ENCODE measurements at places on chromosomes 4 and X.

GRCh38 chr4:177232473-177232872 lies 77.2 kb upstream of the NEIL3 start:
- ATAC-seq, result peak; percentile 94

DNA sequence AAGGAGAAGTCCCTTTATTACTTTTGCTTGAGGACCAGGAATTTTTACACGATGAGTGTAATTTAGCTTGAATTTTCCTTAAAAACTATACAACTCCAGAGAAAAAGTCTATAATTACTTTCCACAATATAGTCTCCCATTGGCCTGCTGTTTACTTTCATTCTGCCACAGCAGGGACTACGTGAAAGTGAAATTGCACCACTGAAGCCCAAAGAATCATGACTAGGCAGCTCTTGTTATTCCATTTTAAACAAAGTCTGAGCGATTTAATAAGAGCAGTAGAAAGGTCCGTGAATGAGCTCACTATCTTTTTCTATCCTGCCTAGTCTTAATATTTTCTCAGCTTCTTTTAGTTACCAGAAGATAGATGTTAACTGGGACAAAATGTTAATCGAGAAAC lies 68.6 kb downstream of the ADGRG4 start:
- ATAC-seq, result no peak

DNA sequence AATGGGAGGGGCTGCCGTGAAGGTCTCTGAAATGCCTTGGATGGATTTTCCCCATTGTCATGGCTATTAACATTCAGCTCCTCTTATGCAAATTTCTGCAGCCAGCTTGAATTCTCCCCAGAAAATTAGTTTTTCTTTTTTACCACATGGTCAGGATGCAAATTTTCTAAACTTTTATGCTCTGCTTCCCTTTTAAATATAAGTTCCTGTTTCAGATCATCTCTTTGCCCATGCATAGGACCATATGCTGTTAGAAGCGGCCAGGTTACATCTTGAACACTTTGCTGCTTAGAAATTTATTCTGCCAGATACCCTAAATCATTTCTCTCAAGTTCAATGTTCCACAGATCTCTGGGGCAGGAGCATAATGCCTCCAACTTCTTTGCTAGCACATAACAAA lies 13.8 kb upstream of the CLDN34 start:
- ATAC-seq, result no peak

GRCh38 chr4:105626846-105627245 lies 74.4 kb downstream of the ARHGEF38 start:
- ATAC-seq, result no peak

- ATAC-seq, result no peak
Observed at GRCh38 chrX:83416273-83416672, 91.8 kb upstream of the POU3F4 start.

DNA sequence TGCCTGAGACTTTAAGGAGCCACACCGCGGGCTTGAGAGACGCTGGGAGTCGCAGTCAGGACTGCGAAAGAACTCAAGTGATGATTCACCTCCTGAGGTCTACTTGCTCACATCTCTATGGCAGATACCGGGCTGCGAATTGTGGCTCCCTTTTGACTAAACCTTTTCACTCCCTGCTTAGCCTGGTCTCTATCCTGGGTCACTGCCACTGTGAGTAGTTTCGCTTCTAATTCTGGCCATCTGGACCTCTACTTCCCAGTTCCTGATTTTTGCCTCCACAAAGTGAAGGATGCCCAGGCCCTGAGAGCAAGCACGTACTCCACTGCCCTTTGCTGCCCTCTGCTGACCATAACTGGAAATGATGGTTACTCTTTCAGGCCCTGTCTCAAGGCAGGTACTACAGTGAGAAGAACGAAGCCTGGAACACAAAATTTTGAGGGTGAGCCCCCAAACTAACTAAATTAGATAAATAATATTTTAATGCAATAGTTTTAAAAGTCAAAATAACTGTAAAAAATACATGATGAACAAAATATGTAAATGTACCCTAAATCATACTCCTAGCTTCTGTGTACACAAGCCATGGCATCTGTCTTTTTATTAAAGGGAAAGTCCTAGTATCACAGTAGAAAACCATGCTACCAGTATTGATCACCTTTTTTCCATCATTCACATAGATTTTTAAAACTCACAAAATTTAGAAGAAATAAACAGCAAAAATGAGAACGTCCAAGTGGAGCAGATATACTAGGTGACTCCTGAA lies 16.7 kb downstream of the MAD2L1 start:
- peak; percentile 93 for ATAC-seq

DNA sequence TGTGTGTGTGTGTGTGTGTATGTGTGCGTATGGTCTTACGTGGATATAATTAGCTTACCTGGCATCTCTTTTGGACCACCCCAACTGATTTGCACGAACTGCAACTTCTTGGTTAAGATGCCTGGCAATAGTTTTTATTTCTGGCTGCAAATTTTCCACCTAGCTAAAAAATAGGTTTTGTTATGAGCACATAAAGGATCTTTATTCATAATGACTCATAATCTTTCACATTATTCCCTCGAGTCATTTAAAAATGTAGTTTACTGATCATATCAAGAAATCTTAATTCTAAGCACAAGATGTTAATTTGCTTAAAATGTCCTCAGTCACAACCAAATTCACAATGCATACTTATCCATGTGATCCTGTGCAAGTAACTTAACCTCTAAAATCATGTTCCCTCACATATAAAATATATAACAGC lies 1.5 kb downstream of the COX18 start:
- ATAC-seq, result no peak

DNA sequence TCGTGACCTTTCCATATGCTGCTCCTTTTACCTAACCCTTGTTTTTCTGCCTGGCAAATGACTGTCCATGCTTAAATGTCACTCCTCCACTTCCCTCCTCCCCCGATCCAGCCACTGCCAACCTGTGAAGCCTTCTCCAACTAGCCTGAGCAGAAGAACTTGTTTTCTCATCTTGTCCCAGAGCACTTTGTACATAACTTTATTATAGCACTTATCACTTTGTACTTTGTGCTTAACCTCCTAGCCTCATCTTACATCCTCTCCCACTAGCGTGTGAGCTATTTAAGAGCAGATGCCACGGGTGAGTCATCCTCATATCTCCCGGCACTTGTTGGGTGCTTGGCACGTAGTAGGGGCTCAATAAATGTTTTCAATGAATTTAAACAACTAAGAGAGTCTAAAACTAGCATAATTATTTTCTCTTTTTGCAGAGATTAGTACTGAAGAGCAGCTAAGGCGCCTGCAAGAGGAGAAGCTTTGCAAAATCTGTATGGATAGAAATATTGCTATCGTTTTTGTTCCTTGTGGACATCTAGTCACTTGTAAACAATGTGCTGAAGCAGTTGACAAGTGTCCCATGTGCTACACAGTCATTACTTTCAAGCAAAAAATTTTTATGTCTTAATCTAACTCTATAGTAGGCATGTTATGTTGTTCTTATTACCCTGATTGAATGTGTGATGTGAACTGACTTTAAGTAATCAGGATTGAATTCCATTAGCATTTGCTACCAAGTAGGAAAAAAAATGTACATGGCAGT lies 46.9 kb downstream of the XIAP start:
- ATAC-seq, result no peak

GRCh38 chr4:70954032-70954431 lies 39.4 kb upstream of the DCK start:
- ATAC-seq, result no peak

- no peak for ATAC-seq
Observed at GRCh38 chr4:117326091-117326490, 240.7 kb upstream of the TRAM1L1 start.

DNA sequence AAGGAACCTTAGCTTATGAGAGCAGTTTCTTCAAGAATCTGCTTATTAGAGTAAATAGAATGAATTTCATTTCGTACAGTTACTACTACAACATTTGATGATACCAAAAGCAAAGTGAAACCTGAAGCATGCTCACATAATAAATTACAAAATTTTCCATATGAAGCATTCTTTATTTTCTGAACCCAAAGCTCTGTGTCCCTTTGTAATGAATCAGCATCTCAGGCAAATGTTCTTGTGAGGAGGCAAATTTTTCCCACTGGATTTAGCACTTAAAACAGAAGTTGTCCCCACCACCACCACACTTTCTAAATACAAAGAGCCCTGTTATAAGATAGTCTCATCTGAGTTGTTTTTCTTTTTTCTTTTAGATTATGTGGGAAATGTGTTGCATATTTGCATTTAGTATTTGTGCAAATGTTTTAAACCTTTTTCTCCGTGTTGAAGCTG lies 70.7 kb upstream of the NFKB1 start:
- no peak for ATAC-seq

- no peak for ATAC-seq
Observed at GRCh38 chr4:170672381-170672965, 582.7 kb upstream of the AADAT start.

DNA sequence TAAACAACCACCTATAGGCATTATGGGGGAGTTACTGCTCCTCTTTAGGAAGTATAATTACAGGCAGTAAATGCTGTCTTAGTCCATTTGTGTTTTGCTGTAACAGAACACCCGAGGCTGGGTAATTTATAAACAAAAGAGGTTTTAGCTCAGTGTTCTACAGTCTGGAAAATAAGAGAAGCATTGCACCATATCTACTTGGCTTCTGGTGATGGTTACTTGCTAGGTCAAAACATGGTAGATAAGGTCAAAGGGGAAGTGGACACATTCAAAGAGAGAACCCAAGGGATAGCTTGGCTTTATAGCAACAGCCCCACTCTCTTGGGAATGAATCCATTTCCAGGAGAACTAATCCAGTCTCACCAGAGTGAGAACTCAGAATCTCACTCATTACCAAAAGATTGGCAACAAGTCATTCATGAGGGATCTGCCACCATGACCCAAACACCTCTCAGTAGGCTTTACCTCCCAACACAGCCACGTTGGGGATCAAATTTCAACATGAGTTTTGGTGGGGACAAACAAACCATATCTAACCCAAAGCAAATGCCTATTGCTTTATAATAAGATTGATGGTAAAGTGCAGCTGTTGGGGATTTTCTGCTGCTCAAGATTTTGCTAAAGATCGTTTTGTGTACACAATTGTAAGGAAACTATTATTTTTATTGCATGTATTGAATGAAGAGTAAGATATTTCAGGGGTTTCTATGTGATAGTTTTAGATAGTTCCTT lies 32.6 kb downstream of the STAG2 start:
- ATAC-seq, result no peak

DNA sequence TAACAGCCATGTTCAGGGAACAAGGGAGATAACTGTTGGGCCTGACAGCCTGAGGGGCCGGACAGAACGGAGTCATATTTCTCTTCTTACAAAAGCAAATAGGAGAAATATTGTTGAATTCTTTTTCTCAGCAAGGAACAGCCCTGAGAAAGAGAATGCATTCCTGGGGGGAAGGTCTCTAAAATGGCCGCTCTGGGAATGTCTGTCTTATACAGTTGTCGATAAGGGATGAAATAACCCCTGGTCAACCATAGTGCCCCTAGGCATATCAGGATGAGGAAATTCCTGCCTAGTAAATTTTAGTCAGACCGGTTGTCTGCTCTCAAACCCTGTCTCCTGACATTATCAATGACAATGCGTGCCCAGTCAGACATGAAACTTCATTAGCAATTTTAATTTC lies 1925.5 kb downstream of the PCDH7 start:
- ATAC-seq, result no peak

- no peak for ATAC-seq
Observed at GRCh38 chr4:32499171-32499570, 1779.0 kb downstream of the PCDH7 start.

- no peak for ATAC-seq
Observed at GRCh38 chr4:125642645-125643044, 327.9 kb downstream of the FAT4 start.

DNA sequence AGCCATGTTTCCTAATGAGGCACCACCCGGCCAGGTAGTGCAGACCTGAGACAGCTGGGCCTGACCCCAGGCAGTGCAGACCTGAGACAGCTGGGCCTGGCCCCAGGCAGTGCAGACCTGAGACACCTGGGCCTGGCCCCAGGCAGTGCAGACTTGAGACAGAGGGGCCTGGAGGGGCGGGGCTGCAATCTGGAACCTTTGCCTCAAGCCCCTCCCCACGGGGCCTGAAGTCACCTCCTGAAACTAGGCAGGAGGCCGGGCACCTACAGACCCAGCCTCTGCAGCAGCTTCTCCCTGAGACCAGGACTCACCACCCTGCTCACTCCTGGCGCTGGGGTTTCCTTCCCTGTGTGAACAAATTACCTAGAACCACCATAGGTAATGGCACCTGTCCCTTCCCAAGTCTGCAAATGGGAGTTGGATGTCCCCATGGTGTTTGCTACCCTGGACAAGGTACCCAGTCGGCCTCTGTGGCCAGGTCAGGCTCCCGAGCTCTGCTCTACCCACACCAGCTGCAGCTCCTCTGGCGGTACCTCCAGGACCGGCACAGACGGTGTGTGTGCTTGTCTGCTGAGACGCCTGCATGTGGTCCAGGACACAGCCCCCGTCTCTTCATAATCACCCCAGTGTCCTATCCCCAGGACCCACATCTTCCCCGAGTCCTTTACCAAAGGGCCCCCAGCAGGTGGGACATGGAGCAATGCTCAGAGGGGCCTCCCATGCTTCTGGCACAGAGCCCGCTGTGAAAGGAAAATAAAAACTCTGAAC lies 53.1 kb upstream of the C4orf50 start:
- ATAC-seq, result no peak

- ATAC-seq, result no peak
Observed at GRCh38 chr4:4912155-4912554, 52.7 kb downstream of the MSX1 start.

- no peak for ATAC-seq
Observed at GRCh38 chr4:151715881-151716280, 44.9 kb downstream of the GATB start.

- no peak for ATAC-seq
Observed at GRCh38 chr4:108334031-108334430, 165.3 kb upstream of the LEF1 start.

DNA sequence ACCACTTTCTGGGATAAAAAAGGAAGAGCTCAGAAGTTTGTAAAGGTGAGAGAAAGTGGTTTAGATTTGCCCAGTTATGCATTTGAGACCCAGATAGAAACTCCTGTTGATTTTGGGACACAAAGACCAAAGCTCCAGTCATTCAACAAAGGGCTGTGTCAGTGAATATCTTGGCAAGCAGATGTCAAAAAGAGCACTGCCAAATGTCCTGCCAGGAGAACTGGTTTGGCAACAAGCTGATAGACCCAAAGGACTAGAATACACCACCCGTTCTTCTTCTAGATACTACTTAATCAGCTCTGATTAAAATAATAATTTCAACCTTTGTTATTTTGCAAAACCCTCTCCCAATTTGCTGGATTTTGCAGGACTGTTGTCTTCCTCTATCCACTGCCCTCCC lies 121.4 kb downstream of the NHS start:
- no peak for ATAC-seq

GRCh38 chr4:64539234-64539849 lies 130.1 kb upstream of the TECRL start:
- peak; percentile 81 for ATAC-seq

DNA sequence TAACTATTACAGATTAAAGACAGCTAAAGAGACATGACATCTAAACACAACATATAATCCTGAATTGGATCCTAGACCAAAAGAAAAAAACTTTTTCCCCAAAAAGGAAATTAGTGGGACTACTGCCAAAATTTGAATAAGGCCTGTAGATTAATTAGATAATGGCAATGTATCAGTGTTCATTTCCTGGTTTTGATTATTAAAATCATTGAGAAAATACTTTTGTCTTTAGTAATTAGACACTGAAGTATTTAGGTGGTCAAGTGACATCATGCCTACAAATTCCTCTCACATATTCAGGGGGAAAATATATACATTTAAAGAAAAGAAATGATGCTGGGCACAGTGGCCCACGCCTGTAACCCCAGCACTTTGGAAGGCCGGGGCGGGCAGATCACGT lies 10.4 kb upstream of the USO1 start:
- no peak for ATAC-seq
